ENCODE measurements at places on chromosomes 11 and 22.

DNA sequence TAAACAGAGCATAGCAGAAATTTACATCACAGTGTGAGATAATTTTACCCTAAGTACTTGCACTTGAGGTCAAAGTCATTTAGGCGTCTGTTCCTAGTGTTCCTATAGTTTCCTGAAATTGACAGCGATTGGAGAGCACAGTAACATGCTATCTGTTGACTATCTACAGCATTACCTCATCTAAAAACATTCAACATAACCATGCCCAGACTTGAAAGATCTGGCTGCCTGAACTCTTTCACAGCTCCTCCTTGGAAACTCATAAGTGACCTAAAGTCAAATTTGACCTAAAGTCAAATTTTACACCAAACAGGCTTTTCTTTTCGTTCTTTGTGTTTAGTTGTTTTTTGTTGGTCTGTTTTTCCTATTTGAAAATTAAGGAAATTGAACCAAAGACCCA lies 233.8 kb upstream of the UBASH3B start:
- DNase-seq: no peak

GRCh38 chr11:125944350-125945010 lies 1.4 kb upstream of the VSIG10L2 start:
- DNase-seq: no peak

DNA sequence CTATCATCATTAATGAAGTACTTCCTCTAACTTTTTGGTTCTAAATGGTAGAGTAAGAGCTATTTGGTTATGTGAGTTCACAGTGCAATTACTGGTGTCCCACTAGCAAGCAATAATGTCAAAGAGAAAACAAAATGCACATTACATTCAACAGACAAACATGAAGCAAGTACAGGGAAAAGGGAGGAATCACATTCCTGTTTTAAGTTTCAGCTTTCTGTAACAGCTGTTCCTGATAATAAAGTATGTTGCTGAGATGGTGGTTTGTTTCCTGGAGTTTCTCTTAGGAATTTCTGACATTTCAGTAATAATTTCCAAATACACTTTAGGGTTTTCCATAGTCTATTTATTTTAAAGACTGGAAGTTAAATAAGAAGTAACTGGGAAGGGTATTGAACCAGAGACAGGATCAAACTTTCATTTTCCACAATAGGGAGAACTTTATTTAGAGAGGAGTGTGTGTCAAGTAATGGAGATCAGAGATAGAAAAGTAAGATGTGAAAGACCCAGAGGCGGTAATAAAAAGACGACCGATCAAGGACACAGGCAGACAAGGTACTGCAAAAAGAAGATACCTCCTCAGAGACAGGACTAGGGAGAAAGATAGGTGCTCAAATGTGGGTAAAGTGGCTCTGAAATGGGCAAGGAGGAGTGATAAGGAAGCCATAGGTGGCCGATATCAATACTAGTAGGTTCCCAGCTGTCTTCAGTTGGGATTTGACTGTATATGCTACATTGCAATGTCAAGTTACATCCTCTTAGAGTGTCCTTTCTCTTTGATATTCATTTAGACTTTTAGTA lies 20.8 kb upstream of the CLNS1A start:
- DNase-seq: no peak

DNA sequence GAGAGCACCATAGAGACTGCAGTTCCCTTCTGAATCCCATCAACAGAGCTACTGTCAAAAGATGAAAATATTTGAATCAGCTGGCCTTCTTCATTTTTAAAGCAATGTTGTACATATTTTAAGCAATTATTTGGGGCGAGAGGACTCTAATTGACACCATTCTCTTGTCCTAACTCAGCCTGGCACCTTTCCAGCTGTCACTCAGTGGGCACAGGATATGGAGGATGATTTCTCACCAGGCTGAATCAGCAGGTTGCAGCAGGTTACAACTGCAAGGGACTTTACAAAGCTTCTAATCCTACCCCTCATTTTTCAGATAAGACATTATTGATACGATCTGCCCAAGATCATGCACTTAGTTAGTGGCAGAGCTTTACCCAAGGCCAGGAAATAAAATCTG lies 11.9 kb upstream of the WT1 start:
- DNase-seq: no peak

GRCh38 chr11:101470881-101471520 lies 112.8 kb downstream of the TRPC6 start:
- no peak for DNase-seq

DNA sequence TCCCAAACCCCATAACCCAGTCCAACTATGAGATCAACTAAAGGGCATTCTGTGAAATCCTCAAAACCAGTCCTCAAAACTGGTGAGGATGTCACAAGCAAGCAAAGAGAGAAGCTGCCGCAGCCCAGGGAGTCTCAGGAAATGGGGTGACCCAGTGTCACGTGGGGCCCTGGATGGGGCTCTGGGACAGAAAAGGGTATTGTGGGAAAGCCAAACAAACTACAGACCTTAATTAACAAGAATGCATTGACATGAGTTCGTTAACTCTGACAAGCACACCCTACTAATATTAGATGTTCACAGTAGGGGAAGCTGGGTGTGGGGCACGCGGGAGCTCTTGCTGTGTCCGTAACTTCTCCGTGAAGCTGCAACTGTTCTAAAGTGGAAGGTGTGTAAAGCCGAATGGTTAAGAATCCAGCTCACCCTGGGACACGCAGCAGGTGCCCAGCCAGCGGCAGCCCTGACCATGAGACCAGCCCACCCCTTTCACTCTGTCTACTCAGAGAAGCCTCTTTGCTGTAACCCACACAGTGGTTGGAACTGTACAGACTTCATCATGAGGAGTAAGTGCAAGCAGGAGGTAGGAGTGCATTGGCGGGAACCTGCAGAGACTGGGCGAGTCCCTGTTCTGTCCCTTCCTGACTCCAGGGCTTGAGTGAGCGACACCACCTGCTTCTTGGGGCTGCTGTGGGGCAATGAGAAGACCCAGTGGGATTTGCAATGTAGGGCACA lies 17.9 kb downstream of the LINC01488 start:
- no peak for DNase-seq

GRCh38 chr22:37819105-37819433 lies 4.1 kb upstream of the GALR3 start:
- no peak for DNase-seq

All from activated gamma-delta T cell treated with Interleukin-2 at 50 U/mL for 16 hours (primary cell).